H7 (cell line): ENCODE measurements at places on chromosomes 7 and 10.

GRCh38 chr10:49184642-49185111 lies 3.5 kb downstream of the TMEM273 start:
- no peak for DNase-seq

DNA sequence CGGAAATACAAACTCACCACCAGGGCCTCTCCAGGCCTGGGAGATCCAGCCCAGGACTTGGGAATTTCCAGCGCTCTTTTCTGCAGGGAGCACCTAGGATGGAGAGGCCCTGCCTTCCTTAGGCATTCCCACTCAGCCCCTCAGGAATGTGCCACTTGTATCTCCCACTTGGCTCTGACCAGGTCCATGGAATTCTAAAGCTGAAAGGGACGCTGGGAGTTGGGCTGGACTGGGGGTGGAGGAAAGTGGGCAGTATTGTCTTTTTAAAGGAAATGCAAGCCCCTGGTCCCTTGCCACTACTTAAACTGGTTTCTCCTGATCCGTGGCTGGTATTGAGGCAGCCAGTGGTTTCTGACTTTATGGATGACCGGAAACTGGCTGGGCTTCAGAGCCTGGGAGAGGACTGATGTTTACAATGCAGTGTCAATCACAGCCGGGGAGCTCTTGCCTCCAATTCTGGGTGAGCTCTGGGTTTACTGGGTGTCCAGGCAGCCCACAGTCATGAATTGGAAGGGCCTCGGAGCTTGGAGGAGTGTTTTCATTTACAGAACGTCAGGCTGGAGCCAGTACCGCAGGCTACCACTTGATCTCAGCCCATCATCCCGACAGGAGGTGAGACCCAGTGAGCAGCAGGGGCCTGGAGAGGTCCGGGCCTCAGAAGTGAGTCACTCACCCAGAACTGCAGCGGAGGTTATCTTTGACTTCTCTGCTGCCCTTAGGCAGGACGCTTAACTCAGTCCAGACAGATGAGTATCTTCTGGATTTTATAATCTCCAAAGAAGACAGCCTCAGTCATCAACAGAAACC lies 27.3 kb downstream of the AGAP3 start:
- DNase-seq = peak; percentile 82

- peak; percentile 24 for DNase-seq
These were observed 585.0 kb downstream of the AUTS2 start for GRCh38 chr7:70183278-70183677.

- no peak for DNase-seq
These were observed 69.2 kb downstream of the SDK1 start for GRCh38 chr7:3370068-3370830.

GRCh38 chr10:70403483-70404035 lies 386 bp upstream of the EIF4EBP2 start:
- DNase-seq = no peak

GRCh38 chr7:130102588-130102987 lies 32.3 kb downstream of the KLHDC10 start:
- DNase-seq = no peak

DNA sequence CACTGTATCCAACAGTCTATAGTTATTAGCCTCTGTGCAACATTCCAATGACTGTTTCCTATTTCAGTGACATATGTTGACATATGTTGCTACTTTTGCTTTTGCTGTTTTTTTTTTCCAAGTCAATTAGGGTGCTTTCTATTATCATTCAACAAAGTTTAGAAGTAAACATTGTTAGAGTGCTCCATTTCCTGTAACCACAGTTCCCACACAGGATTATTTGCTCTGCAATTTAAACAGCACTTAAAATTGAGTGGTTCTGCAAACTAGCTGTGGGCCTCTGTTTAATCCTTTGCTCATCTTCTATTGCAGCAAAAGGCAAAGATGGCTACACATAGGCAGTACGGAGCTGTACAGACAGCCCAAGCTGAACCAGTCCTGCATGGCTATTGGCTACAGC lies 46.5 kb upstream of the PTN start:
- no peak for DNase-seq

DNA sequence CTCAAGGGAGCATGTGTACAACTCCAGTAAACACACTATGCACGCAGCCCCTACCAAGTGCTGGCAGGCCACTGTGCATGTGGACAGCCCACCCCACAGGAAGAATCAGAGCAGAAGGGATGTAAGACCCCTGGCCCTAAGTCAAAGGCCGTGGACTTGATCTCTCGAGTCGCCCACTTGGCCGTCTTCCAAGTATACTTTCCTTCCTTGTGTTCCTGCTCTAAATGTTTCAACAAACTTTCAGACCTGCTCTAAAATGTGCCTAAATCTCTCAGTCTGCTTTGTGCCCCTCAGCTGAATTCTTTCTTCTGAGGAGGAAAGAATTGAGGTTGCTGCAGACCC lies 21.1 kb upstream of the NOM1 start:
- no peak for DNase-seq

DNA sequence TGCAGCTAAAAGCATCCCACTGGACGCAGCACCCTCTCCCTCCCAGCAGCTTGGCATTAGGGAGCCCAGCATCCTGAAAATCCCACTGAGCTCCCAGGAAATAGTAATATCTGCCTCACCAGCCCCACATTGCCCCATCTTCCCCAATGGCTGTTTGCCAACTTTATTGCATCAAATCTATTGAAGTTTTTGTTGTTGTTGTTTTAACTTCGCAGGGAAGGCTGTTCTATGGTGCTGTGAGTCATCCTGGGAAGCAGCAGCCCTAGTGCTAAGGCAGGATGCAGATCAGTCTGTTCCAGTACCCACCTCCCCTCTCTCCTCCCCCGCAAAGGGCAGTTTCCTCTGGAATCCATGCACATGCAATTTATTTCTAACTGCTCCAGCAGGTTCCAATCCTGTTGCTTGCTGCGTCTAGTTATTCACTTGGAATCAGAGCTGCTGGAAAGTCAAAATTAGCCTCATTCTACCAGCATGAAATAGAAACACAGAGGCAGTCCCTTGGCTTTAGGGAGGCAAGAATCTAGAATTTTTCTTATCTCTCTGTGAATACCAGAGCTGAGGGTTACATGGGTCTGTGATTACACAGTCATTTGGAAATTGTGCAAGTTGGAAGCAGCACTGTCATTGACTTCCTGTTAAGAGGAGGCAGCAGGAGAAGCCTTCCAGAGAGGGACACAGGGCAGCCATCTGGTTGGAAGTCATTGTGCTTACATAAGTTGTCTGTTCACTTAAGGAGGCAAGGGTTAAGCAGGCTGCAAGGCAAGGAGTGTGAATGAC lies 115.9 kb upstream of the CACUL1 start:
- DNase-seq = no peak

GRCh38 chr10:48802611-48803071 lies 118.0 kb downstream of the WDFY4 start:
- no peak for DNase-seq

DNA sequence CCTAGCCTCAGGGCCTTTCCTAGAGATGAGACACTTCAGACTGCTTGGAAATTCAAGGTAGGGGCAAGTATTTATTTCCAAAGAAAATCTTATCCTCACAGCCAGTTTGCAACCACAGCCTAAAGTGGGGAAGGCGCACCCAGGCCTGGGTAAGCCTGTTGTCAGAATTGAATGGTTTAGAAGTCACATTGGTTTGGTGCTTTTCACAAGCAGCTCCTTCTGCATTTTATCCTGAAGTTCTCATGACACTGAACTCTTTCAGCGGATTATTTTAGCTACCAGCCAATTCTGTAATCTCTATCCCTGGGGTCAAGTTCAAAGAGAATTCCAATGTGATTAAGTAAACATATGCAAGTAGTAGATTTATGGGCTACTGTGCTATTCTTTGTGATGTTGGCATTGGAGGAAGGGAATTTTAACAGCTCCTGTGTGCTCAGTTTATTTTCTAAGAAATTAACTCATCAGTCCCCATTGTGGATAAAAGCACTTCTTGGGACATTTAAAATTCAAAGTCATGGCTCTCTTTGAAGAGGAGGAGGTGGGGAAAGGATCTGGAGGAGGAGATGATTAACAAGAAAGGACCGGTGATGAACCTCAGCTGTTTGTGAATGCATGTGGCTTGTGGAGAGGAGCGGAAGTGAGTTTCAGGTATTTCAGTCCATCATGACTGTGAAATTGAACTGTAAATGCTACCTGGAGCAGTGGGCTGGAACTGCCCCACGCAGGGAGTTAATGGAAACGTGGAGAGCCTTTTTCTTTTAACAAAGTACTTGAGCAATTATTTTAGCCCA lies 90.2 kb upstream of the CACUL1 start:
- no peak for DNase-seq
